ENCODE measurements at places on chromosomes 16 and 17.

DNA sequence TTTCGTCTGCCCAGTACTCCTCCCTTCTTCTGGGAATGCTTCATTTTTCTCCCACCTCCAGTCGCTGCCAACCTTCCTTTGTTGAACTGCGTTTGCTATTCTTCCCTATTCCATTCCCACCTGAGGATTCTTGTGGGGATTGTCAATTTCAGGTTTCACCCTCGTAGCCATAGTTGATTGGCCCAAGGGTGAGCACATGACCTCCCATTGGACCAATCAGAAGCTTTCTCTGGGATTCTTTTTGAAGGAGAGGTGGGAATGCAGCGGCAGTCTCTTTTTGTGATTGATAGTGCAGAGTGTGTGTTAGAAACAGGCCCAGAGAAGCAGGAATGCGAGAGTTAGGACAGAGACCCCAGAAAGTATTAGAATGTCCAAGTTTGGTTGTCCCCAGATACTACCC, 49.1 kb upstream of the GPRC5B start:
- no peak for DNase-seq

GRCh38 chr16:71570144-71570543, 6.7 kb downstream of the TAT start:
- no peak for DNase-seq

GRCh38 chr16:89722392-89723278, 1.3 kb downstream of the ZNF276 start:
- peak; percentile 90 for DNase-seq

GRCh38 chr17:68057531-68057952, 22.0 kb downstream of the KPNA2 start:
- DNase-seq, result peak; percentile 71

- no peak for DNase-seq
Measured at GRCh38 chr17:29279397-29280070, 14.4 kb downstream of the NUFIP2 start.

GRCh38 chr16:82481455-82481854, 145.3 kb upstream of the CDH13 start:
- no peak for DNase-seq

DNA sequence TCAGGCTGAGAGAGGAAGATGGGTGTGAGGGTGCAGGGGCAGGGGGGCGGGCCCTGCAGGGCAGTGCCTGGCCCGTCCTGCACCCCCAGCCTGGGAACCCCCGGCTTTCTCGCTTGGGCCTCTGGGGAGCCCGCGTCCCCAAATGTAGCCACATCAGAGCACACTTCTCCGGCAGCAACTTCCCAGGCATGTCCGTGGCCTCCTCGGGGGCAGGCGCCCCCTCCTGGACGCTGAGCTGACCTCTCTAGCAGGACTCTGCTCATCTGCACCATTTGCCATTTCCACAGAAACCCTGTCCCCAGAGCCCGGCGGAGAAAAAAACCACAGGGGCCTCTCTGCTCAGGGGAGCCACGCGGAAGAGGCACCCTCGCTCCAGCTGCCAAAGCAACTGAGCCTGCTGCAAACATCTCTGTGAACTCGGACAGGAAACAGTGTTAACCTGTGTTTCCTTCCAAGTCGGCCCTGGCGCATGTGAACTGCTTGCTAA, 63.4 kb downstream of the KLHDC4 start:
- DNase-seq, result peak; percentile 67

- no peak for DNase-seq
Measured at GRCh38 chr17:57391857-57392471, 135.6 kb downstream of the MSI2 start.

DNA sequence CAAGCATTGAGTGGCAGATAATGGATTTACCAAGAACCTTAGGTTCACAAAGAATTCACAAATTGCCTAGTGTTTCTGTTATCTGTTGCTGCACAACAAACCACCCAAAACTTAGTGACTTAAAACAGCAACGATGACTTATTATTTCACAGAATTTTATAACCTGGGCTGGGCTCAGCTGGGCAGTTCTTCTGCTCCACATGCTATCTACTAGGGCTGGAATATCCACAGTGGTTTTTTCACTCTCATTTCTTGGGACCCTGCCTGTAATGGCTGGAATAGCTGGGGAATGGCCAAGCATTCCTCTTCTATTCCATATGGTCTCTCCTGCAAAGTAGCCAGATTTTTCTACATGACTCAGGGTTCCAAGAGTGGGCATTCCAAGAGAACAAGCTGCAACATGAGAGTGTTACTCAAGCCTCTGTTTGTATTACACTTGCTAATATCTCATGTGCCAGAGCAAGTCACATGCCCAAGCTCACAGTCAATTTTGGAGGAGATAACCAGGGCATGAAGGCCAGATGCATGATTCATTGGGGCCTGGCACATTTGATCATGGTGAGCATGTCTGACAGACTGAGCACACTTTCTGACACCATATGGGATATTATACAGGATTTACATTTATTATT, 4.9 kb upstream of the PSMD7 start:
- no peak for DNase-seq

GRCh38 chr16:85615014-85615851, 2.1 kb downstream of the GSE1 start:
- DNase-seq, result peak; percentile 34

- no peak for DNase-seq
Measured at GRCh38 chr17:77579131-77579530, 379.4 kb upstream of the TNRC6C start.

- peak; percentile 24 for DNase-seq
Measured at GRCh38 chr17:16287563-16288027, 65.7 kb downstream of the CENPV start.

GRCh38 chr17:39965017-39965699, 2.4 kb downstream of the GSDMA start:
- no peak for DNase-seq

GRCh38 chr16:52991572-52991971, 61.1 kb downstream of the CHD9NB start:
- DNase-seq, result no peak

DNA sequence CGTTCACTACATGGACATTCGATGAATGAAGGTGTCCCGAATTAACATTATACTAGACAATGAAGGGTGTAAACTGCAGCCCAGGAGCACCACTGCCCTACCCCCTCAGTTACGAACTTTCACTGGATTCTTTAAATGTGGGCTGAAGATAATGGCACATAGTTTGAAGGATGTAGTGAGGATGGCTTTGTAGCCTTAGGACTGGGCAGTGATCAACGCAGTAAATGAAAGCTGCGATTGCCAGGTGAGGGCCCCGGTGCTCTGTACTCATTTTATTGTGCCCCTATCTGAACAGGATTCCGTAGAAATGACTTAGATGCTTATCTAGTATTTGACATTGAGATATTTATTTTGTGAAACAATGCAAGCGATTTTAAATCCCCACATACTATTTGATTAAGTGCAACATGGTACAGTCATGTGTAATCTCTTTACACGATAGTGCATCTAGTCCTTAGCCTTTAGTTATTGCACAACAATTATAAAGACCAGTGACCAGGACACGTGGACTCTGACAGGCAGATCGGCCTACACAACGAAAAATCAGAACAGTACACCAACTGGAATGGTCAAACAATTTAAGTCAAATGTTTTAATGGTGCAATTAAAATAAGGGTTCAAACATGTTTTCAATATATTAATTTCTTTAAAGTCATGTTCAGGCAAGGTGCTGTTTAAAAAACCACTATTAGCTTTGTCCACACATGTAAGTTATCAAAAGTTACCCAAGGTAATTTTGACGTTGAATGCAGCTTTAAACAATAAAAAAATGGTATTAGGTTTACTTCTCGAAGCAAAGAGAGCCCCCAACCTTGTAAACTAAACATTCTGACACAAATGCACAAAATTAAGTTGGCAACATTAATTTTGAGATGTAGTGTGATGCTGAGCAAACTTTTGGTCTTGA, 17.4 kb upstream of the ERN1 start:
- DNase-seq, result no peak

- no peak for DNase-seq
Measured at GRCh38 chr16:8589057-8589899, 1.0 kb downstream of the TMEM114 start.

DNA sequence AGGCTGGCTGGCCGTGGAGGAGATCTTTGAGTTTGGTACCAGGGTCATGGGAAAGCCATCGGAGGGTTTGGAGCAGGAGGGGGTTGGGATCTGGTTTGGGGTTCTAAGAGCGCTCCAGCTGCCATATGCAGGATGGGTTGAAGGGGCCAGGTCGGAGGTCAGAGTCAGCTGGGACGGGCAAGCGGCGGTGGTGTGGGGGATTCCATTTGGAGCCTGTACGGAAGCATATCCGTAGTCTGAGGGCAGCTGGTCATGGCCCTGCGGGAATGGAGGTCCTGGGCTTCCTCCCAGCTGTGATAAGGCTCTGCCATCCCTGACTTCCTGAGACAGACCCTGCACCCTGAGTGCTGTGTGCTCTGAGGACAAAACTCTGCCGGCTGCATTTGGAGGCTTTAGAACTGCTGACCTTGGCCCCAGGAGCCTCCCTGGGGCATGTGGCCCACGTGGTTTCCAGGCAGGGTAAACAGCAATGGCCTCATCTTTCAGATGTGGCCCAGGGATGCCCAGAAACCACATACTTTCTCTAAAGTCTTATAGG, 46.5 kb downstream of the ATP2C2 start:
- peak; percentile 10 for DNase-seq

GRCh38 chr17:17778308-17779014, 58.3 kb downstream of the SREBF1 start:
- no peak for DNase-seq

DNA sequence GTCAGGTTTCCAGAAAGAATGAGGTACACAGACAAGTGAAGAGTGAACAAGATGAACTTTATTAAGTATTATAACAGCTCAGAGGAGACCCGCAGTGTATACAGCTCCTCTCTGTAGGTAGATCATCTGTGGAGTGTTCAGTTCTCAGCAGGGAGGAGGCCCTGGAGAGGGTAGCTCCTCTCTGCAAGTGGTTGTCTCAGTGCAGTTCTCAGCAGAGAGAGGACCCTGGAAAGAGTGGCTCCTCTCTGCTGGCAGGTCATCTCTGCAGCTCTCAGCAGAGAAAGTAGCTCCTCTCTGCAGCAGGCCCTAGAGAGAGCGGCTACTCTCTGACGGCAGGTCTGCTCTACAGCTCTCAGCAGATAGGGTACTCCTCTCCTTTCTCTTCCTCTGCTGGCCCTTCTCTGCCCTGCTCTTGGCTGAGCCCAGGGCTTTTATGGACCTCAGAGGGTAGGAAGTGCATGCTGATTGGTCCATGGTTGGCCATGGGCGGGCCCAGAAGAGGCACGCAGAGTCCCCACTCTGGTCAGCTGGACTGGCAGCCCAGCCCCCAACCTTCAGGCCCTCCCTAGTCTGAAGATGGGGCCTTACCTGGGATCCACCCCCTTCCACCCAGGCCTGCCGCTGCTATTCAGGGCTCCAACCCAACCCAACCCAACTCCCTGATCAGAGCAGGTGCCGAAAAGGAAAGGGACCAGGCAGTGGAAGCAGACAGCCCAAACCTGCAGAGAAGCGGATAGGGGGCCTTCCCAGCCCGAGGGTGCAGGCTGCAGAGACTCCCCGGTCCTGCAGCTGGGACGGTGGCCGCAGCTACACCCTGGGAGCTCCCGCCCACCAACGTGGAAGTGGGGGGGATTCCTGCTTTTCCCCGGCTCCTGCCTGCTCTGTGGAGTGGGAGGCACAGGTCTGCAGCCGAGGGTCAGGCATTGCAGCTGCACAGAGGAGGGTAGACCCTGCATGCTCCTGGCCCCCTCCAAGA, 18.5 kb upstream of the DNAJA2 start:
- no peak for DNase-seq

GRCh38 chr17:56653877-56654276, 60.4 kb downstream of the NOG start:
- DNase-seq, result peak; percentile 80

DNA sequence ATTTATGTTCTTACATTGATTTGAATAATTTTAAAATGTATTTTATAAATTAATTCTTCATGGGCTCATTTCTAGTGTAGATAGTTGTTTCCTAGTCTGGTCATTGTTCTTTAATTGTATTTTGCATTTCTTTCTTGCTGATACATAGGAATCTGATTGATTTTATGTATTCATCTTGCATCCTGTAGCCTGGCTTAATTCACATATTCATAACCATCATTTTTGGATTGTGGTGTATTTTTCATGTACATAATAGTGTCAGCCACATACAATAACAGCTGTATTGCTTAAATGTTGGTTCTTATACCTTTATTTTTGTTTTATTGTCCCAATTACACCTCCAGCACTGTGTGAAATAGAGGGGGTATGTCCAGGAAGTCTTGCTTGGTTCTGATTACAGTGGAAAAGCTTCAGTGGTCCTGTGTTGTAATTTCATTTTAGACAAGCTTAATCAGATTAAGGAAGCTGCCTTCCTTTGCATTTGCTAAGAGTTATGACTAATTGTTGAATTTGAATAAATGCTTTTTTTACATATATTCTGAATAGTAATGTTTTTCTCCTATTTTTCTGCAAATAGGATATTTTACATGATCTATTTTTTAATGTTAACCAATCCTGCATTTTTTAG, 103.7 kb downstream of the USP22 start:
- no peak for DNase-seq

DNA sequence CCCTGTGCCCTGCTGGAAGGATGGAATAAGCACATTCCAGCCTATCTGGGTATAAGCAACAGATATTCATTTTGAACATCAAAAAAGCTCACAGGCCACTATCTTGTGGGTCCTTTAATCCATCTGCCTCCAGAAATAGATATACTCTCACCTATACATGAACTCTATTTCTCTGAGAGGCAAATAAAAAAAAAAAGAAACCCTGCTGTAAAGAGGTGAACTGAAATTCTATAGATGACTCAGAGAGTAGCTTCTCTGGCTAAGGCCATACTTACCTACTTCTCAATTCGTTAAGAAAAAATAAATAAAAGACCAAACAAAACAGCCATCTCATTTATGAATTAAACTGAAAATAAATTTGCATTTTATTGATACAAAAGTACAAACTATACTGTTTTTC, 86.3 kb downstream of the DYNLRB2 start:
- no peak for DNase-seq

DNA sequence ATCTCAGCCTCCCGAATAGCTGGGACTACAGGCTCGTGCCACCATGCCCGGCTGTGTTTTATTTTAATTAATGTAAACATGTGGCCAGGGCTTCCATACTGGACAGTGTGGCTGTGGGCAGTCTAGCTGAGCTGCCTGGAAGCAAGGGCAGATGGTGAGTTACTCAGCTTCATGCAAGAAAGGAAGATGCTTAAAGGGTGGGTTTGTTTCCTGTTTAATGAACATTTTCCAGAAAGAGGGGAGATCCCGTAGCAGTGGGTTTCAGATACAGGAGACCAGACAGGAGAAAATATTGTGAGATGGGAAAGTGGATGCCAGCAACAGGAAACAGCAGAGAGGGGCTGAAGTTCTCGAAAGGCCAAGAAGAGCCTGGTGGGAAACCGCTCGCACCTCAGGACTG, 7.3 kb downstream of the MAPK8IP3 start:
- DNase-seq, result no peak

GRCh38 chr17:44932096-44932786, 15.3 kb downstream of the KIF18B start:
- no peak for DNase-seq

GRCh38 chr16:4123616-4124300, 7.5 kb upstream of the ADCY9 start:
- DNase-seq, result no peak

- DNase-seq, result no peak
Measured at GRCh38 chr17:17545984-17546383, 45.5 kb downstream of the PEMT start.

GRCh38 chr17:42519546-42520491, 16.2 kb upstream of the NAGLU start:
- no peak for DNase-seq

Measured in activated naive CD4-positive, alpha-beta T cell treated with anti-CD3 and anti-CD28 coated beads, Interleukin-2, amount 10 ng/mL, durations not matched to agents 7 days and 5 days (primary cell).